HFFc6 (cell line): ENCODE measurements at places on chromosomes 1 and 21.

- peak; percentile 45 for DNase-seq
Measured at GRCh38 chr1:8482979-8483381, 165.1 kb downstream of the SLC45A1 start.

DNA sequence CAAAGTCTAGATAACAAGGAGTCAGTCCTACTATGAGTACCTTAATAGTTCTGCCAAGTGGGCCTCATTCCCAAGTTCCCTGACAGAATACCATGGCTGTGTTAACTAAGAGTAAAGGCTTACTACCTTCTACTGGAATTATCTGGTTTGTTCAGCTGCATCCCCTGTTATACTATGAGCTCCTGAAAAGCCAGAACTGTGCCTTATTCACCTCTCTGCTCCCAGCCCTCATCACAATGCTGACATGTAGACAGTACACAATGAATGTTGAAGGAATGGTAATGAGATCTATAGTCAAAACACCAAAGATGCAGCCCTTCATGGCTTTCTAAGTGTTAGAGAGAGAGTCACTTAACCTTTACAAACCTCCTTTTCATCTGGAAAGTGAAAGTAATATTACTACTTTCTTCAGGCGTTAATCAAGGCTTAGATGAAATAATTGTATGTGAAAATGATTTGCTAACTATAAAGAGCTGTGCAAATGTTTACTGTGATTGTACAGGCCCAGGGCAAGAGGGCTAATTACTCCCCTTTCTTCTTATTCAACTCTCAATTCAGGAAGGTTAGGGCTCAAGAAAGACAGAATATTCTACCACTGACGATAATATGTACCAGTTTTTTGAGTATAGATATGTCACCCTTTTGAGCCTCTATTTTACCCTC, 70.3 kb upstream of the MROH9 start:
- DNase-seq: no peak

- DNase-seq: no peak
Measured at GRCh38 chr1:116462722-116463121, 89.7 kb downstream of the ATP1A1 start.

GRCh38 chr1:208131621-208132286, 112.4 kb downstream of the PLXNA2 start:
- DNase-seq: no peak
